ENCODE measurements at places on chromosomes 13 and 19. TPM values are rescaled to one million over a fixed set of nuclear protein-coding genes. Genes with fewer than 3 reads are reported as not detected.

The ZNF441 gene
- total RNA-seq = not detected

The ZNF221 gene
- 1.1 TPM for total RNA-seq

The APOC4 gene
- not detected for total RNA-seq

The PEG3 gene
- not detected for total RNA-seq

The CACNG6 gene
- total RNA-seq = 12.1 TPM

The NLRP5 gene
- total RNA-seq = not detected

The PALM3 gene
- 1.4 TPM for total RNA-seq

The CGB1 gene
- not detected for total RNA-seq

The CEBPA gene
- total RNA-seq = 11.2 TPM

The ZNF229 gene
- 3.2 TPM for total RNA-seq

The CEACAM5 gene
- 1.7 TPM for total RNA-seq

The CCDC70 gene
- total RNA-seq = not detected

The EXOC3L2 gene
- 1.0 TPM for total RNA-seq

The OPA3 gene
- total RNA-seq = 19.7 TPM

The FLT3 gene
- total RNA-seq = not detected

The SERTM1 gene
- not detected for total RNA-seq

The ATP8B3 gene
- total RNA-seq = 3.3 TPM

The MUC16 gene
- total RNA-seq = not detected

The POSTN gene
- total RNA-seq = not detected

The FUT1 gene
- total RNA-seq = 0.05 TPM

The SKA3 gene
- total RNA-seq = 14.6 TPM

The CGB5 gene
- total RNA-seq = 0.84 TPM

The PCDH20 gene
- not detected for total RNA-seq

The CD33 gene
- total RNA-seq = not detected

The IGFL2 gene
- total RNA-seq = 0.50 TPM

The CAMSAP3 gene
- total RNA-seq = 5.1 TPM

The ANGPTL8 gene
- not detected for total RNA-seq

Data from A549 treated with ZK216348 at 1 μM for 4 hours (cell line).